ENCODE measurements at places on chromosomes 16 and 17.
A peak's percentile ranks its signal among the peaks of the same experiment; 100 is the strongest.

GRCh38 chr16:57133886-57134285 lies 41.5 kb downstream of the CPNE2 start:
- no peak for DNase-seq

- DNase-seq = no peak
These were observed 120.4 kb downstream of the PARN start for GRCh38 chr16:14509675-14510132.

DNA sequence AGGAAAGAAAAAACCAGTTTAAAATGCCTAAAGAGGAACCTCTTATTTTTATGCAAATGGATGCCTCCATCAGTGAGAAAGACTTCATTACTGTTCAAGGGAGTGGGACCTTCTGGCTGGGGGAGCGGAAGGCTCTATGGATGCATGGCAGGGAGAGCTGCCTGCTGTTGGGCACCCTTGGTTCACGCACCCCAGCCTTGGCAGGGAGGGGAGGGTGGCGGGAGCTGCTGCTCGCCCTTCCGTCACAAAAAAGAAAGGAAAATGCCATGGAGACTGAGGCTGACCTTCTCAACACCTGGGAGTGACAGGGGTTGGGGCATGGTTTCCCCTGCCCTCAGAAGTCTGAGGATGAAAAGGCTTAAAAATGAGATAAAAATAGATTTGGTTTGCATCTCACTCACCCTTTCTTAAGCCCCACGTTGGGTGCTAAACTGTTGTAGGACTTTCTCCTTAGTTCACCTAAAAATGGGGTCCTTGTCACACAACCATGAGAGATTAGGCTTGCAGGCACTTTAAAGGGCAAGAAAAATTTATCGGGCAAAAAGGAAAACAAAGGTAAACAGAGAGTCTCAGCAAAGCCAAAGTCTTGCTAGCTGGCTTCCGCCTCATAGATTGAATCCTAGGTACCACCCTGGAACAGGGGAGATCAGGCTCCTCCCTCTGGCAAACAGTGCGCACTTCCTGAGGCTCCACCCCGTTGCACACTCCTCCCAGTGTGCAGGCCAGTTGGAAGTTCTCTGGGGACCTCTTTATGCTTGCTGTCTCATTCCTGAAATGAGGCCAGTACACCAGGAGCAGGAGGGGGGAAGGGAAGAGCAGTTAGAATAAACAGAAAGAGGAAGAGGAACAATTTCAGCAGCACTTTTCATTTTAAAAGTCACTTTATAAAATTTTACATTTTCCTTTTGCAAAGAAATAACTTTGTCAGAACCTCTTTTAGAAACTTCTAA lies 31.6 kb downstream of the PHKB start:
- DNase-seq = no peak

GRCh38 chr17:34521955-34522354 lies 57.4 kb upstream of the TMEM132E start:
- DNase-seq = no peak

DNA sequence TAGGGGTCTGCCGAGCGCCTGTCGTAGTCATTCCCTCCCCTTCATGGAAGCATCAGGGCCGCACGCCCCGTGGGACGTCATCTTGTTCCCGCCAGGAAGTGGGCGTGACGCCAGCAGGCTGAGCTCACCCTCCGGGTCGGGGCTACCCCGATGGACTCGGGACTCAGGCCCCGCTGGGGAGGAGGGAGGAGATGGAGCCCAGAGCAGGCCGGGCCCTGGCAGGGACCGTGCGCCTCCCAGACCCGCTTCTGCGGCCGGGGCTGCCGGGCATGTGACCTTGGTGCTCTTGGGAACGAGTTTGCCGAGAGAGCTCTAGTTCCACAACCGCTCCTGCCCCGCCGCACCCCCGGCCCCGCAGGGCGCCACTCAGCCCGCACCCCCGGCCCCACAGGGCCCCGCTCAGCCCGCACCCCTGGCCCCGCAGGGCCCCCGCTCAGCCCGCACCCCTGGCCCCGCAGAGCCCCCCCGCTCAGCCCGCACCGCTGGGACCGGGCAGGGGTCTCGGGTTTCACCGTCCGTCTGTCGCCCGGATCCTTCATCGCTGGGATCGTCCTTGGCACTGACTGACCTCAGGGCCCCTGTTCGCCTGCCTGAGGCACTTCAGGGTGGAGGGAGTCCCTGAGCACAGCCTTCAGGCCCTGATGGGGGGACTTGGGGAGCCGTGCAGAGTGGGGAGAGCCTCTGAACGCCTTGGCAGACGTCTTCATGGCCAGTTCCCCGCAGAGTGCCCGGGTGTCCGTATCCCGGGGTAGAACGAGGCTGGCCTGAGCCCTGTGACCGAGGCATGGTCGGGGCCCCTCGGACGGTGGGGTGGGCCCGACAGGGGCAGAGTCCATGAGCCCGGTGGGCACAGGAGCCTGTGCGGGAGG lies 5.8 kb downstream of the CACNA1H start:
- no peak for DNase-seq

GRCh38 chr17:58329810-58330537 lies 1.4 kb upstream of the TSPOAP1 start:
- DNase-seq = peak; percentile 87

- no peak for DNase-seq
These were observed 554.0 kb upstream of the ZFHX3 start for GRCh38 chr16:73601911-73602310.

GRCh38 chr16:17568239-17568638 lies 97.5 kb upstream of the XYLT1 start:
- DNase-seq = no peak

GRCh38 chr16:84528322-84528721 lies 23.9 kb upstream of the MEAK7 start:
- DNase-seq = no peak

DNA sequence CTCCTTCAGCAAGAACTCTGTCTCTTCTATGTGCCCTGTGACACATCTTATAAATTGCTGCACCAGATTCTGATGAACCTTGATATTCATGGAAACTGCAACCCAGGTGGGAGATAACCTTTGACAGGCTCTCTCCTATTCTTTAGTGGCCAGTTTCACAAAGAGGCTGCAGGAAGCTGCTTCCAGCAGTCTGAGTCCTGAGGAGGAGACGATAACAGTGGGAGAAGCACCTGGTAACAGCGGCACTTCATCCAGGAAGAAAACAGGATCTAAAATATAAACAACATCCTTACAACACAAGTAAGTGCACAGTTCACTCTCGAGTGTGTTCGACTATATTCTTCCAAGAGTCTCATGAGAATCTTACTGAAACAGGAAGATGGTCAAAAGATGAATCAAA lies 180.1 kb downstream of the MAP2K6 start:
- DNase-seq = no peak

DNA sequence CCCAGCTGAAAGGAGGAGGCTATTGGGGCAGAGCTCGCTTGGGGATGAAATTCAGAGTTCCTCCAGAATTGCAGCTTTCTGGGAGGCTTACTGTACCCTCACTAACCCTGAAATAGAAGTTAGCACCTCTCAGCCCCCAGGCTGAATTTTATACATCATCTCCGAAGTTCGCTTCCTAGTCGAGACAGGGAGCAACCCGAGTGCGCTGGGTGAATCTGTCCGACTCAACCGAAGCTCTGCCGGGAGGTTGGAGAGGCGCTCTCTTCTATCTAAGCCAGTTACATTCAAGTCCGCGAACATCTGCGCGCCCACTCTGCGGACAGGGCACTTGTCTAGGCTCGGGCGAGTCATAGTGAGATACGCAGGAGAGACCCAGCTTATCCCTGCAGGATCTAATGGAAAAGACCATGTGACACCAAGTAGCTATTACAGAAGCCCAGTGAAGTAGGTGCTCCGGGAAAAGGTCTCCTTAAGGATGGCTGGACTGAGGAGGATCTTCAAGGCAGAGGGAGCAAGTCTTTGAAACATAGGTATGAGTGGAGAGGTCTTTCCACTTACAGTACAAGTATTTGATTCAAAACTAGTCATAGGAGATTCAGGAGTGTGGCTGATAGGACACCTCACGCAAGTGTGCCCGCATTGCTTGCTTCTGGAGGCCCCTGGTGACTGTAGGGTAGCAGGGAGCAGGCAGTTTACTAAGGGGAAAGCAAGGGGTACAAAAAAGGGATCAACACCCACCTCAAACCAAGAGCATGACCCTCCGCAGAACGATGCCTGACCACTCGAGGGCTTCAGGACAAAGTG lies 646 bp upstream of the HES7 start:
- DNase-seq = no peak

GRCh38 chr17:61364463-61364846 lies 35.2 kb upstream of the TBX2 start:
- no peak for DNase-seq

GRCh38 chr17:16406742-16407674 lies 8.4 kb upstream of the TRPV2 start:
- no peak for DNase-seq

- no peak for DNase-seq
These were observed 1.3 kb upstream of the GJC1 start for GRCh38 chr17:44831371-44831770.

- DNase-seq = no peak
These were observed 76.0 kb downstream of the VMP1 start for GRCh38 chr17:59783221-59784047.
